ENCODE measurements at places on chromosomes 4 and X. TPM values are rescaled to one million over a fixed set of nuclear protein-coding genes. Genes with fewer than 3 reads are reported as not detected.

The LETM1 gene
- 49.5 TPM for total RNA-seq

- H3K36me3 ChIP-seq: no peaks in the 10 kb centered on the region
- no peaks in the 10 kb centered on the region for H3K4me1 ChIP-seq
- peaks cover 2% of the 10 kb centered on the region for H3K27me3 ChIP-seq
- DNase-seq: peak; percentile 24
- H3K27ac ChIP-seq: no peak overlapping the region
Observed at GRCh38 chrX:134761788-134762187, 103.5 kb upstream of the PLAC1 start.

DNA sequence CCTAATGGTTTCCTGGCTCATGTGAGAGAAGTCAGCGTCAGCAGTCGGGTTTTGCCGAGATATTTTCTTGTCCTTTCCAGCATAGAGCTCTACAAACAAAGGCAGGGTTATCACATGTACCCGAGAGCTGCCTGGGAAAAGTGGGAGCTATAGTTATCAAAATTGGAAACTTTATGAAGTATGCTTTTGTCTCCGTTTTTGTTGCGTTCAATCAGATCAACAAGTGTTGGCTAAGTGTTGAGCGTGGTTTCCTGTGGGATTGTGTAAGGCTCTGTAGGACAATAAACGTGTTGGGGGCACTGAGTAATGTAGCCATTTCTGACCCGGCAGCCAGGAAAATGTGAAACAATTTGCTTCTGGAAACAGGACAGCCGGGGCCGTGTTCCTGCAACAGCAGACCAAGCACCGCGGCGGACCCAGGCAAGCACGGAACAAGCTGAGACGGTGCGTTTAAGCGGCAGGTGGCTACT, at the start of gene BMX:
TSS of gene BMX (plus strand) at position 311 of the 470 bp plus-strand sequence. CDS start 7,547 bp downstream, outside the sequence.
- no peak within 1 kb of the TSS for H3K4me3 ChIP-seq
- no peak for DNase-seq
- no peak within 1 kb of the TSS for H3K27ac ChIP-seq
- no peaks in the 10 kb centered on the region for H3K4me1 ChIP-seq
- H3K27me3 ChIP-seq: peaks cover 15% of the 10 kb centered on the region

The EFHC2 gene
- 2.2 TPM for total RNA-seq

DNA sequence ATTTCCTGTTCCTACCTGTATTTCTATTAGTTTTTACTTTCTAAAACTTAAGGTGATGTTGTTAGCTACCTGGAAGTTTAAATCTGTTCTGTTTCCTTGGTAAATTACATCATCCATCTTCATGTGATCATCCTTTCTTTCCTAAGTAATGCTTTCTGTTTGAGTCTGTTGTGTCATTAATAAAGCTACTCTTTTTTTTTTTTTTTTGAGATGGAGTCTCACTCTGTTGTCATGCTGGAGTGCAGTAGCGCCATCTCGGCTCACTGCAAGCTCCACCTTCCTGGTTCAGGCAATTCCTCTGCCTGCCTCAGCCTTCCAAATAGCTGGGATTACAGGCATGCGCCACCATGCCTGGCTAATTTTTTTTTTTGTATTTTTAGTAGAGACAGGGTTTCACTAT, 73.3 kb downstream of the FIP1L1 start:
- no peak for DNase-seq
- H3K4me1 ChIP-seq: peaks cover 5% of the 10 kb centered on the region
- no peaks in the 10 kb centered on the region for H3K27me3 ChIP-seq

The FREM3 gene
- not detected for total RNA-seq

The CSAG2 gene
- not detected for total RNA-seq

GRCh38 chr4:142614621-142615323, 231.3 kb downstream of the INPP4B start:
- peaks cover 51% of the 10 kb centered on the region for H3K36me3 ChIP-seq
- no peak for DNase-seq
- peaks cover 6% of the 10 kb centered on the region for H3K4me1 ChIP-seq
- no peak overlapping the region for H3K4me3 ChIP-seq
- H3K27ac ChIP-seq: no peak overlapping the region

GRCh38 chrX:20265221-20265725, 1.4 kb downstream of the RPS6KA3 start:
- peak; percentile 39 for DNase-seq
- peaks cover 29% of the 10 kb centered on the region for H3K4me1 ChIP-seq
- peaks cover 11% of the 10 kb centered on the region for H3K36me3 ChIP-seq
- peak overlapping the region; percentile 90 for H3K27ac ChIP-seq
- H3K27me3 ChIP-seq: no peaks in the 10 kb centered on the region
- H3K4me3 ChIP-seq: peak overlapping the region; percentile 91

The VEGFD gene
- not detected for total RNA-seq

DNA sequence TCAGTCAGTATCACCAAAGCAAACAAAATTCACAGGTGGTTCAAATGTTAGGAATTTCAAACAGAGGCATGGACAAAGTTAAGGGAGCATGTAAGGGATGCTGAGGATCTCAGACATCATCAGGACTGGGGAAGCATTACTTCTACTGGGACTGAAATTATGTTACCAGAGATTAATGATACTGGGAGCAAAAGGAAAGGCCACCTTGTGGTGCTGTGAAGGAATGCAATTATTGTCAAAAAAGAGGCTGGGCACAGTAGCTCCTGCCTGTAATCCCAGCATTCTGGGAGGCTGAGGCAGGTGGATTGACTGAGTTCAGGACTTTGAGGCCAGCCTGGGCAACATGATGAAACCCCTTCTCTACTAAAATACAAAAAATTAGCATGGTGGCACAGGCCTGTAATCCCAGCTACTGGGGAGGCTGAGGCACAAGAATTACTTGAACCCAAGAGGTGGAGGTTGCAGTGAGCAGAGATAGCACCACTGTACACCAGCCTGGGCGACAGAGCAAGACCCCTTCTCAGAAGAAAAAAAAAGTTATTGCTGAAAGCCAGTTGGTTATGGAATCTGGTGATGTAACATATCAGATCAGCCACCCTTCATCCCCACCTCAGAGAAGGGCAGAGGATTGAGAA, 954.3 kb downstream of the PCDH7 start:
- H3K27ac ChIP-seq: no peak overlapping the region
- no peak for DNase-seq
- H3K4me3 ChIP-seq: no peak overlapping the region
- no peaks in the 10 kb centered on the region for H3K36me3 ChIP-seq
- no peaks in the 10 kb centered on the region for H3K4me1 ChIP-seq

- H3K27me3 ChIP-seq: no peaks in the 10 kb centered on the region
- H3K4me3 ChIP-seq: no peak overlapping the region
- peaks cover 26% of the 10 kb centered on the region for H3K4me1 ChIP-seq
- no peak overlapping the region for H3K27ac ChIP-seq
- H3K36me3 ChIP-seq: peaks cover 2% of the 10 kb centered on the region
- peak; percentile 61 for DNase-seq
Observed at GRCh38 chr4:152063621-152064240, 302.9 kb upstream of the GATB start.

- no peak overlapping the region for H3K4me3 ChIP-seq
- H3K4me1 ChIP-seq: peaks cover 4% of the 10 kb centered on the region
- no peak for DNase-seq
- no peak overlapping the region for H3K27ac ChIP-seq
- peaks cover 63% of the 10 kb centered on the region for H3K27me3 ChIP-seq
Observed at GRCh38 chrX:100408713-100409609, 1.1 kb downstream of the PCDH19 start.

The CD40LG gene
- total RNA-seq: 114 TPM

DNA sequence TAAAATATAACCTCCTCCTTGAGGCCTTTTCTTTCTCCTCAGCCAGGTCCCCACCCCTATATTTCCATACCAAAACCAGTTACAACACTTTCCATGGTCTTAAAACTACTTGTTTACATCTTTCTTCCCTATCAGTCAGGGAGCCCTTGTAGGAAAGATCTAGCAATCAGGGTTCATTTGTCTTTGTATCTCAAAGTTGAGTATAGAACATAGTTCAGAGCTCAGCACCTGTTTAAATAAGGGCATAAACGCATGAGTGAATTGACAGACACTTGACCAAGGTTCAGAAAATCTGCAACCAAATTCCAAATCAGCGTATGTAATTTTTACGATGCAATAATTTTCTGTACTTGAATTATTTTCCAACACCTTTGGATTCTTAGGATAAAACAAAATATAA, 352.2 kb upstream of the MAGEB16 start:
- no peaks in the 10 kb centered on the region for H3K36me3 ChIP-seq
- H3K4me3 ChIP-seq: no peak overlapping the region
- no peak overlapping the region for H3K27ac ChIP-seq
- no peaks in the 10 kb centered on the region for H3K4me1 ChIP-seq
- DNase-seq: no peak
- H3K27me3 ChIP-seq: no peaks in the 10 kb centered on the region

The BCORL1 gene
- 4.0 TPM for total RNA-seq

GRCh38 chrX:17944833-17945497, 83.9 kb upstream of the RAI2 start:
- H3K4me1 ChIP-seq: no peaks in the 10 kb centered on the region
- H3K4me3 ChIP-seq: no peak overlapping the region
- DNase-seq: peak; percentile 22
- no peaks in the 10 kb centered on the region for H3K36me3 ChIP-seq
- no peaks in the 10 kb centered on the region for H3K27me3 ChIP-seq

DNA sequence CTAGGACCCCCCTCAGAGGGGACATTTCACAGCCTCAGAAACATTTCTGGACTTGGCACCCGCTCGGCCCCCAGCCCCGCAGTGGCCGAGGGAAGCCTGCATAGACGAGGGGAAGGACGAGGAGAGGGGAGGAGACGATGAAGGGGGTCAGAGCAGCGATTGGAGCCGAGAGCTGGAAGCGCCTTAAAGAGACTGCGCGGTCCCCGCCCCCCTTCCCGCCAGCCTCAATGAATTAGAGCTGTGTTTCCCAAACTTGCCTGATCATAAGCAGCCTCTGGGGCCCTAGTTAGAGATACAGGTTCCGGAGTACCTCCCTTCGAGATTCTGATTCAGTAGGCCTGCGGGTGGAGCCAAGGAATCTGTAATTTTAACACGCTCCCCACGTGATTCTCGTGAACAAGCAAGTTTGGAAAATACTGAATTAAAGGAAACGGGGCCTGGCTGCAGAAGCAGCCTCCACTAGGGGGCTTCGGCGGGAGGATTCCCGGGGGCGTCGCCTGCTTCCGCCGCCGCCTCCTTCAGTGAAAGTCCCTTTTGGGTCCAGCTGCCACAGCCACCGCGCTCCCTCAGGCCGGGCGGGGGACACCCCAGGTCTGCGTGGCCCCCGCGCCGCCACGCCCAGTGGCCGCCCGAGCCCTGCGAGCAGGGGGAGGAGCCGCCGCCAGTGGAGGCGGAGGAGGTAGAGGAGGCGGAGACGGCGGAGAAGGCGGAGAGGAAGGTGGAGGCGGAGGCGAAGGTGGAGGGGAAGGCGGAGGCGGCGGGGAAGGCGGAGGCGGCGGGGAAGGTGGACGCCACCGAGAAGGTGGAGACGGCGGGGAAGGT, at the start of gene USP27X:
TSS of gene USP27X (plus strand) at position 651 of the 822 bp plus-strand sequence. CDS start 824 bp downstream, outside the sequence.
- DNase-seq: peak; percentile 83
- peaks cover 21% of the 10 kb centered on the region for H3K4me1 ChIP-seq

The ADH7 gene
- total RNA-seq: not detected

GRCh38 chrX:100449696-100450608, 39.9 kb upstream of the PCDH19 start:
- no peaks in the 10 kb centered on the region for H3K27me3 ChIP-seq
- no peaks in the 10 kb centered on the region for H3K36me3 ChIP-seq
- H3K4me1 ChIP-seq: no peaks in the 10 kb centered on the region
- DNase-seq: no peak

DNA sequence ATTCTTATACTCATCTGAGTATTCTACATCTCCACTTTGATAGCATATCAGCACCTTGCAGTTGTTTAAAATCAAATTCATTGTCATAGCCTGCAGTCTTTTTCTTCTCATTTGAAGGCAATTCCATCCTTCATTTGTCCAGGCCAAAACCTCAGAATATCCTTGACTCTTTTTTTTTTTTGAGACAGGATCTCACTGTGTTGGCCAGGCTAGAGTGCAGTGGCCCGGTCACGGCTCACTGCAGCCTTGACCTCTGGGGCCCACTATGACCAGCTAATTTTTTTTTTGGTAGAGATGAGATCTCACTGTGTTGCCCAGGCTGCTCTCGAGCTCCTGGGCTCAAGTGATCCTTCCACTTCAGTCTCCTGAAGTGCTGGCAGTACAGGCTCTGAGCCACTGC, 2.6 kb downstream of the MRPL1 start:
- DNase-seq: no peak
- no peak overlapping the region for H3K27ac ChIP-seq
- peaks cover 59% of the 10 kb centered on the region for H3K4me1 ChIP-seq
- H3K27me3 ChIP-seq: peaks cover 2% of the 10 kb centered on the region
- peaks cover 33% of the 10 kb centered on the region for H3K36me3 ChIP-seq

GRCh38 chr4:3406021-3406420, 35.7 kb upstream of the HGFAC start:
- no peaks in the 10 kb centered on the region for H3K27me3 ChIP-seq
- H3K27ac ChIP-seq: no peak overlapping the region
- no peaks in the 10 kb centered on the region for H3K4me1 ChIP-seq
- H3K36me3 ChIP-seq: no peaks in the 10 kb centered on the region

- DNase-seq: no peak
- H3K27ac ChIP-seq: no peak overlapping the region
- H3K4me1 ChIP-seq: peaks cover 6% of the 10 kb centered on the region
- H3K4me3 ChIP-seq: no peak overlapping the region
Observed at GRCh38 chr4:2266181-2266580, 4.3 kb upstream of the MXD4 start.

- DNase-seq: no peak
- no peaks in the 10 kb centered on the region for H3K27me3 ChIP-seq
- H3K27ac ChIP-seq: peak overlapping the region; percentile 81
- H3K36me3 ChIP-seq: peaks cover 24% of the 10 kb centered on the region
- H3K4me3 ChIP-seq: no peak overlapping the region
- H3K4me1 ChIP-seq: peaks cover 48% of the 10 kb centered on the region
Observed at GRCh38 chrX:154056770-154057241, 37.1 kb upstream of the IRAK1 start.

The CXCL11 gene
- not detected for total RNA-seq

DNA sequence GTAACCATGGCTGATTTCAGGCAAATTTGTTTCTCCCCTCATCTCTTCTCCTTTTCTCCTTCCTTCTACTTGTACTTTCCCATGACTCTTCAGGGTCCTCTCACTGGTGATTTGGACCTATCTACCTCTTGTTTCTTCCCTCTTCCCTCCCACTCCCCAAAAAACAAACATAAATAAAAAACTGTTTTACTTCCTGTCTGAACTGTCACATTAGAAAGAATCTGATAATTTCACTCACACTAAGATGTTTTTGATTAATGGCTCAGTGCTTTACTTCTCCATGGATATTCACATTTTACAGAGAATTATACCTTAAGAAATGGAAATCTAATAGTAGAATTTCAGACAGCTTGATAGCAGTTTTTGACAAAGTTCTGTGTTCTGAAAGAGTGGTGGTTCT, 7.2 kb downstream of the STK26 start:
- no peak overlapping the region for H3K4me3 ChIP-seq
- peaks cover 40% of the 10 kb centered on the region for H3K36me3 ChIP-seq
- no peaks in the 10 kb centered on the region for H3K27me3 ChIP-seq
- peaks cover 71% of the 10 kb centered on the region for H3K4me1 ChIP-seq
- DNase-seq: no peak

DNA sequence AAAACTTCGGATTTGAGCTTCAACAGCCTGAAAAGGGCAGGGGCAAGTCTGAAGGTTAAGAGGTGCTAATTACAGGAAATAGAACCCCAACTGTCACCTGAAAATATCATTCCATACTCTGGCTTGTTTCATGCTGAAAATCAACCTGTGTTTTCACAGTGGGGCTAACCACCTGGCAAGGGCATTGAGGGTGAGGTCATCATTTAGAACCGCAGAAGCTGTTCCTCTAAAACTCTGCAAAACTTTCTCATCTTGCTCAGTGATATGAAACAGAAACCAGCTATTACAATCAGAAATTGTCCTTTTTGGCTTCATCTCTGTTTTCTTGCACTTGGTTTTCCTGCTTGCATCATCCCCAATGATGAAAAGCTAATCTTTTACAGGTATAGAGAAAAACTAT, 247.6 kb downstream of the DCLK2 start:
- H3K27ac ChIP-seq: no peak overlapping the region
- no peak for DNase-seq
- H3K4me3 ChIP-seq: no peak overlapping the region
- no peaks in the 10 kb centered on the region for H3K27me3 ChIP-seq
- no peaks in the 10 kb centered on the region for H3K4me1 ChIP-seq

Data from activated CD4-positive, alpha-beta T cell treated with anti-CD3 and anti-CD28 coated beads, Interleukin-2, amount 10 ng/mL, durations not matched to agents 7 days and 5 days (primary cell).